ENCODE measurements at places on chromosomes 12 and 14.

- no peak for DNase-seq
Observed at GRCh38 chr14:75222208-75222701, 45.8 kb upstream of the TMED10 start.

- DNase-seq, result no peak
Observed at GRCh38 chr12:106174876-106175275, 36.1 kb upstream of the NUAK1 start.

DNA sequence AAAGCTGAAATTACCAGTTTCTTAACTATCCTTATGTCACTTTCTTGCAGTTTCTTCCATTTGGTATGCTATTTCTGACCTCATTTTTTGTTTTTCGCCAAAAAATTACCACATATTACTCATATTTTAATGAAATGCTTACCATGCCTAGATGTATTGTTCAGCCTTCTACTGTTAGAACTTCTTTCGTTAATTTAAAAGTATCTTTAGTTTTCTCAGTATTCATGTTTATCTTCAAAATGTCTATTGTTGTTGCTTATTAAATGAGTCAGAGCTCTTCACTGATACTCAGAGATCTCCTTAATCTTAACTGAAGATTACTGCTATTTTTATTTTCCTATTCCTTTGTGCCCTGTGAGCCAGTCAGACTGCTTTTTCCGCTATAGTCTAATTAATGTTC lies 20.5 kb downstream of the RAP1B start:
- no peak for DNase-seq

DNA sequence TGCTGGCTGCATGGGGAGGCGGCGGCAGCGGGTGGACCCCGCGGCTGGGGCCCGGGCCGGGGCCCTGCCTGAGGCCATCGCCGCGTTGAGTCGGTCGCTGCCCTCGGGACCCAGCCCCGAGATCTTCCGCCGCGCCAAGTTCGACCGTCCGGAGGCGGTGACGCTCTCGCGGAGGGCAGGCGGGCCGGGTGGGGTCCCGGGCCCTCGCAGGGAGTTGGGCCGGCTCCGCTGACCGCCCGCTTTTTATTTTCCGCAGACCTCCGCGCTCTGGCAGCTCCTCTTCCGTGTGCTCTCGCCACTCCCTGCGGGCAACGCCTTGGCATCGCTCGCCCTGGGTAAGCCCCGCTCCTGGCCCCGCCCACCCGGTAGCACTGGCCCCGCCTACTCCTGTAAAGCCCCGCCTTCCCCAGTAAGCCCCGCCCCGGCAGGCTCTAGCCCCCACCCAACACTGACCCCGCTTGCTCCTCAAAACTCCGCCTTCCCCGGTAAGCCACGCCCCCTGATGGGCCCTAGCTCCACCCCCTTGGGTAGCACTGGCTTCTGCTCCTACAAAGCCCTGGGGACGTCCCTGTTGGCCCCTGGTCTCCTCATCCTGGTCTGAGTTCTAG lies 424 bp downstream of the TEDC1 start:
- no peak for DNase-seq

GRCh38 chr12:47548401-47548800 lies 157.4 kb downstream of the RPAP3 start:
- no peak for DNase-seq

GRCh38 chr12:82359115-82359478 lies 768 bp downstream of the METTL25 start:
- DNase-seq, result no peak

DNA sequence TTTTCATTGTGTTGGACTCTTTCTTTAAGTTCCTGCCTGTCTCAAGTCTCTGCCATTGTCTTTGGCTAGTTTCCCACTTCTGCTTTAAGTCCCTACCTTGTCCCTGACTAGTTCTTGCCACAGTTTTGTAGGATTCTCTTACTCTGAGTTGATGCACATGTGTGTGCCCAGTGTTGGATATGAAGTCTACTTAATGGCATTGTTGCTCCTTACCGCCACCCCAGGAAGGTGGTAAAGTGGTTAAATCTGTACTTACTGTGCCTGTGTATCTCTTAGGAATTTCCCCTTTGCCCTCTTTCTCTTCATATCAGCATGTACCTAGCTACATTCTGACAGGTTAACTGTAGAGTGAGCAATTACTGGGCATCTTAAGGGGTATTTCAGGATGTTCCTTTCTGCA lies 227.1 kb downstream of the NUBPL start:
- DNase-seq, result no peak

DNA sequence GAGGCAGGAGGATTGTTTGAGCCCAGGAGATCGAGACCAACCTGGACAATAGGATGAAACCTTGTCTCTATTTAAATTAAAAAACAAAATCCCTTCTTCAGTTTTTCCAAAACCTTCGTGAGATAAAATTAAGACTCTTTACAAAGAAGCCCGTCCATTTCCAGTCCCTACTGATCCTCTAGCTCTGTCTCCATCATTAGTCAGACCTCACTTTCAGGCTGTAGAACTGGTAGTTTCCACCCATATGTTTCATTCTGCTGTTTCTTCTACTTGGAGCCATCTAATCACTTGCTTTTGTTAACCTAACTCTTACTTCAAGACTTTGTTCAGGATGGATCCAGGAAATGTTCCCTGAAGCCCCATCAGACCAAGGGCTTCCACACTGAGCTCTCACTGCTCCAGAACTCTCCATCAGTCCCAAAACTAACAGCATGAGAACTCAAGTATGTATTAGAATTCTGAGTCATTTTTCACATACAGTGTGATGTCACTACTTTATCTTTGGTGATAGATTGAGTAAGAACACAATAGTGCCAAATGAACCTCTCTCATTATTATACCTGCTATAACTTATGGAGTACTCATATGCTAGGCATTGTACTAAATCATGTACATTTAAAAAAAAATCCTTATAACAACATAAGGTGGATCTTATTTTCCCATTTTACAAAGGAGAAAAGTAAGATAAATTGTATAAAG lies 90.8 kb downstream of the PRICKLE1 start:
- no peak for DNase-seq

GRCh38 chr12:116265351-116266147 lies 11.9 kb downstream of the MED13L start:
- no peak for DNase-seq

DNA sequence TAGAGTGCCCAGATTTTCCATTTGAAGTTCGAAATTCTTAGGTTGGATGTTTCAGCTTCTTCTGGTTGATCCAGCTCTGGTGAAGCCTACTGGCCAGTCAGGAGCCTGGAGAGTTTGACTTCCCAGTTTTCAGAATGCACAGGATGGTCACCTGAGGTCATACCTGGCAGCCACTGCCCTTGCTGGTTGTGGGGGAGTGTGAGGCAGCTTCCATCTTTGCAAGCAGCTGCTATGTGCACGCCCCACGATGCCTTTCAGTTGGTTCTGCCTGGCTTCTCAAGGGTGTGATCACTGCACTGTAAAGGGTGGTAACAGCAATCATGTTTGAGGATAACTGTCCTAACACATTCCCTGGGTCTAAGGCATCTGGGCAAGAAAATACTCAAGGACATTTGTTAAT lies 15.4 kb downstream of the CCDC92 start:
- no peak for DNase-seq

DNA sequence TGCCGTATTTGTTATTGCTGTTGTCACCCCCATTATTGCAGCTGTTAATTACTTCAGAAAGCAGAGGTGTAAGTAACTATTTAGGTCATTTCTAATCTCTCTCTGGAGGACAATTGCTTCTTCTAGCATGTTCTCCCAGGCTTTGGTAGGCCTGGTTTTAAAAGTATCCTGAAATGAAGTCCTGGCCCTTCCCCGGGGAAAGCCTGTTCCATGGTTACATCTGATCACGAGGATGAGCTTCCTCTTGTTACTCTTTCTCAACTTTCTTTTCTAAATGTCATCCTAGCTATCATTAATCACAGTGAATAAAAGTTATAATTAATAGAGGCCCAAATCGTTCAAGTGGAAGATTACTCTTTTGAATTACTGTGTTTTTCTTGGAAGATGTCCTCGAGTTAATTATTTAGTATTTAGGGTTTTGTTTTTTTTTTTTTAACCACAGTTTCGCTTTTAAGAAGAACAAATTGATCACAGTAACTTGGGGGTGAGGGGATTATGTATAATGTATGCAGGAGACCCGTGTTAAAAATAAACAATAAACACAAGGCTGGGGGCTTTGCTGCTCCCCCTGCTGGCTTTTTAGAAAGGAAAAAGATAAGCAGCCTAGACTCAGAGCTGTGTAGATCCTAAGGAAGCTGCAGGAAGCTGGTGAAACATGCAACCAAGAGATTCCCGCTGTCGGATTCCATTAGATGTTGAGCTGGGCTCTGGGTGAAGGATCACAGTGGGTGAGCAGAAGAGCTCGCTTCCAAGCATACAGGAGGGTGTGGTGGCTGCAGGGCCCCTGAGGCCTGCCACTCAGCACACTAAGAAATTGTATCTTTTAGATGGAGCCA lies 420.1 kb downstream of the FUT8 start:
- no peak for DNase-seq

- DNase-seq, result no peak
Observed at GRCh38 chr12:94169495-94169894, 21.1 kb downstream of the PLXNC1 start.

DNA sequence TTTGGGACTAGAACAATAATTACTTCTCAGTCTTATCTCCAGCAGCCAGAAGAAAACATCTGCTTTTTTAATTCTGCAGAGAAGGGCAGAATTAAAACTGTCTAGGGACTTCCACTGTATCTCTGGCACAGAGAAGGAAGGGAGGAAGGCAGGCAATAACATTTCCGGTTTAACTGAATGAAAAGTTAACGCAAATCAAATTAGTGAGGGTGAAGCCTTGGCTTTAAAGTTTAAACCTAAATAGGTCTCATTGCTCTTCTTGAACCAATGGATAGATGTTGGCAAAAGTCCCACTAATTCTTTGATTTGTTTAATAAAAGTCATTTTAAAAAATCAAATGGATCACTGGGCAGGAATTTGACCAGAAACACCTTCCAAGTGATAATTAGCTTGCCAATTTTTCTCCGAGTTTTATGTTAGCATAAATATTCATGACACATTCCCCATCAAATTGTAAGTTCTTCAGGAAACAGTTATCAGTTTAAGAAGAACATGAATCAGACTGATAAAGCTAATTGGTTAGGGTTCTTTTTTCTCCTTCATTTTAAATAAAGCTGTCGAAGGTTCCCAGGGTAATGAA lies 181.9 kb downstream of the SLC15A5 start:
- no peak for DNase-seq

- DNase-seq, result no peak
Observed at GRCh38 chr12:26746121-26746714, 86.8 kb downstream of the ITPR2 start.

DNA sequence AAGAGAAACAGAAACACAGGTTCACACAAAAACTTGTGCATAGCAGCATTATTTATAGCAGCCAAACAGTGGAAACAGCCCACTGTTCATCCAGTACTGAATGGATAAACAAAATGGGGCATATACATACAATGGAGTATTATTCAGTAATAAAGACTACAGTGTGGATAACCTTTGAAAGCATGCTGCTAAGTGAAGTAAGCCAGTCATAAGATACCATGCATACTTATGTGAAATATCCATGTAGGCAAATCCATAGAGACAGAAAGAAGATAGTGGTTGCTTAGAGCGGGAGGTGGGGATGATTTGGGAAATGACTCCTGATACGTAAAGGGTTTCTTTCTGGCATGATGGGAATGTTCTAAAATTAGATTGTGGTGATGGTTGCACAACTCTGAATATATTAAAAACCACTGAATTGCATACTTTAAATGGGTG lies 99.4 kb downstream of the CRADD start:
- no peak for DNase-seq

DNA sequence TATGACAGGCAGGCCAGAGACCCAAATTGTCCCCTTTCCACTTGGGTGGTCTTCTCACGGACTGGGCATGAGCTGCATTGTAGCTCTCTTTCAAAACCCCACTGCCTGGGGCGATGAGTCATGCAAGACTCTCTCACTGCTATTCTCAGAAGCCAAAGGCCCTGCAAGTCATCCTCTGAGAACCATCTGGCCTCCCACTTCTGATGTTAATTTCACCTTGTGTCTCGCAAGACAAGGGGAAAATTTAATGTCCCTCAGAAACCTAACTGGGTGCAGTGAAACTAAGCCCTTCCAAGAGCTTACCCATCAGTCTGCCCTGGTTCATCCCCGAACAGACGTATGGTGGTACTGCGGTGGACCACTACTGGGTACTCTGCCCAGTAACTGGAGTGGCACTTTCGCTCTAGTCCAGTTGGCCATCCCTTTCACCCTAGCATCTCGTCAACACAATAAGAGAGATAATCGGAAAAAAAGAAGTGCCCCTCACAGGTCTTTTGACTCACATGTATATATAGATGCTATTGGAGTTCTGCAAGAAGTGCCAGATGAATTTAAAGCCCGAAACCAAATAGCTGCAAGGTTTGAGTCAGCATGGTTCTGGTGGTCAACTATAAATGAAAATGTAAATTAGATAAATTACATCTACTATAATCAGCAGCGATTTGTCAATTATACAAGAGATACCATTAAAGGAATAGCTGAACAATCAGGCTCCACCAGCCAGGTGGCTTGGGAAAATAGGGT lies 31.3 kb upstream of the LALBA start:
- DNase-seq, result peak; percentile 61

DNA sequence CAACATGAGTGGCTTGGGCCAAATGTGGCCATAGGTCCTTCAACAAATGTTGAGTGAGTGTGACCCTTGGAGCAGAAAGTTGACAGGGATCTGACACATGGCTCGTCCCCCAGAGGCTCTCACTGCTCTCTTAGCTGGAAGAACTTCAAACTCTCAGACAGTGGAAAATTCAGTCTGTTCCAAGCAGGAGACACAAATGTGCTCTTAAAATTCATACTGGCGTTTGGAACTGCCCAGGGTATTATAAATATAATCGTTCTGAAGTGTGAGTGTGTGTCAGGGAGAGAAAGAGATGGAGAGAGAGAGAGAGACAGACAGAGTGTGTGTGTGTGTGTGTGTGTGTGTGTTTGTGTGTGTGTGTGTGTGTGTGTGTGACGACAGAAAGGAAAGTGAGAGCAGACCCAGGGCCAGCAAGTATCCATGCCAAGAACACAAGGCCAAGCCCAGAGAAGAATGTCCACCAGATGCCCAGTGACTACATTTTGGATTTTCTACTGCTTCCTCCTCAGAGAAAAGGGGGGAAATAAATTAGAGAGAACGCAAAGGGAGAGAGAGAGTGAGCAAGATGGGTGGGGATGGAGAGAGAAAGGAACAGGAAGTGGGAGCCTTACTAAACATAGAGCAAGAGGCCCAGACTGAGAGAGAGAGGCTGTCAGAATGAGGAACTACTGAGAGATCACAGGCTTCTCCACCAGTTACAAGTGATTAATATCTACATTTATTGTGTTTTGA lies 193.6 kb upstream of the NUDT4 start:
- DNase-seq, result no peak

- no peak for DNase-seq
Observed at GRCh38 chr14:55781046-55781445, 201.0 kb downstream of the KTN1 start.

DNA sequence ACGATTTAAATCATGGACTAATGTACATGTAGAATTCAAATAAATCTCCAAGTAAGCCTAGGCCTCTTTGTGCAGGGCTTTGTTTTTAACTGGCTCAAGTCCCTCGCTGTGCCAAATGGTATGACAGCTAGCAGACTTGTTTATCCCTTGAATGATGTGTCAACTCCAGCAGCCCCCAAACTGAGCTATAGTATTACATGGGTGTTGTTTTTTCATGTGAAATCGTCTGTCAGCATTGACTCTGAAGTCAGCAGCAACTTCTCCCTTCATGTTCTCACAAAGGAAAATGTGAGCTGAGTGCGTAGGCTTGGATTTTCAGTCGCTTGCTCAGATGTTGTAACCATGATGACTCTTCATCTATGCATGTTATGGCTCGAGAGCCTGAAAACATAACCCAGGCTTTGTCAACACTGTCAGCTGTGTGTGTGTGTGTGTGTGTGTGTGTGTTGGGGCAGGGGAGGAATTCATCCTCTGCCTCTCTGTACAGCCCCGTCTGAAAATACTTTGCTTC lies 73.3 kb downstream of the PTHLH start:
- DNase-seq, result no peak

GRCh38 chr12:48997719-48998496 lies 1.3 kb downstream of the DDN start:
- peak; percentile 84 for DNase-seq

All from H1 (cell line).